ENCODE measurements at places on chromosomes 2 and 18.
A peak's percentile ranks its signal among the peaks of the same experiment; 100 is the strongest.

- no peak for DNase-seq
These were observed 123.1 kb downstream of the PRPF40A start for GRCh38 chr2:152594022-152594766.

DNA sequence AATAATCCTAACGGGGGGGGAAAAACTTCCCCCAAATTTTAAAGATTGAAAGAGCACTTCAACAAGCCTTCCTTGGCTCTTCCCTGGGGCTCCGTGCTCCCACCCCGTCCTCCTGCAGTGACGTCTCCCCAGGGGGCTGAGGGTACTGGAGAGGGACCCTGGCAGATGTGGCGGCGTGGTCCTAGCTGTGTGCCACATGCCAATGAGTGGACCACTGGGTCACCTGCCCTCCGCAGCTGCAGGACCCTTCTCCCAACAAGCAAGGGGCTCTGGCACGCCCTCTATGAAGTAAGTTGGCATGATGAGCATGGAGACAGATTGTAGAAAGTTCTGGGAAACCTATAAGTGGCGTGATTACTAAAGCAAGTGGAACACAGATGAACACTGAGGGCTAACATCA is 46.7 kb downstream of the PXDN start:
- DNase-seq = no peak

GRCh38 chr2:24111407-24111901 is 11.7 kb downstream of the PFN4 start:
- no peak for DNase-seq

DNA sequence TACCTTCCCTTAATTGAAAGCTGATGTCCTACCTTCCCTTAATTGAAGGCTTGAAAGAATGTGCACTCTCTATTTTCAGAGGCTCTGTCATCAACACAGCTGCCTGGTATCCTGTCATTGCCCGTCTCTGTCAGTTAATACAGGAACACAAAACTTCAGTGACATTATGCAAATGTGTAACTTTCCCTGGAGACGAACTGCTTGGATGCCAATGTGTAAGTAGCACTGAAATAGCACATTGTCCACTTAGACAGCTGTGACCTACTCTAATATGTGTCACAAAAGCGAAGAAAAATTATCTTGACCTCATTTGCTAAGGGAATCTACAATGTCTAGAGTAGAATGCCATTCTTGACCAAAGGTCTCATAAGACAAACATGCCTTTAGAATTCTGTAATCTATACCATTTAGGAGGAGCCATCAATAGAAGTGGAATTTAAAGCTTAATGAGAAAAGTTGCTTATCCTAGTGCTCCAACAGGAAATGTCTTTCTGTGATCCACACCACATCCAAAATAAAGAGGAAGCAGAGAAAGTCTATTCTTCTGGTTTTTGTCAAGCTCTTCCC is 138.1 kb downstream of the BARD1 start:
- DNase-seq = no peak

DNA sequence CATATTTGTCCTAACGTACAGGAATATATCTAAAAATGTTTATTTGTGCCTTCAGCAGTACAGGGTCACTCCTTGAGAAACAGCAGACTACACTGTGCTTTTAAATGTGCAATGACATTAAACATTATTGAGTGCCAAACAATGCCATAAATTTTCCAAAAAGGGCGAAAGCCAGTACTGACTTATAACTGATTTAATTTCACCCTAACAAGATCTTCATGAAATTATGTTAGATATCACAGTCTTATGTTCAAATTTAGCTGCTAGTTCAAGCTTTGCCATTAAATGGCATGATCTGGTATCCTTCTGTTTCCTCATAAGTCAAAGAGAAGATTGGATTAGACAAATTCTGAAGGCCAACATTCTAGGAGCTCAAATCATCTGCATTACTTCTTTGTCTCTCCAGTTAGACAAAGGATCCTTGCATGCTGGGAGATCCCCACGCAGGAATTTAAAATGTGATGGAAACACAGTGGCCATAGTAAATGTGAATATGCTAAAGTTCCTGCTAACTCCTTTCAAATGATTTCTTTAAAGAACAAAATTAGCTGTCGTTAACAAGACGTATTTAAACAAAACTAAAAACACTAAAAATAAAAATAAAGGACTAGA is 129.3 kb upstream of the STON1 start:
- DNase-seq = no peak

GRCh38 chr2:226828191-226828590 is 7.7 kb upstream of the RHBDD1 start:
- DNase-seq = no peak

DNA sequence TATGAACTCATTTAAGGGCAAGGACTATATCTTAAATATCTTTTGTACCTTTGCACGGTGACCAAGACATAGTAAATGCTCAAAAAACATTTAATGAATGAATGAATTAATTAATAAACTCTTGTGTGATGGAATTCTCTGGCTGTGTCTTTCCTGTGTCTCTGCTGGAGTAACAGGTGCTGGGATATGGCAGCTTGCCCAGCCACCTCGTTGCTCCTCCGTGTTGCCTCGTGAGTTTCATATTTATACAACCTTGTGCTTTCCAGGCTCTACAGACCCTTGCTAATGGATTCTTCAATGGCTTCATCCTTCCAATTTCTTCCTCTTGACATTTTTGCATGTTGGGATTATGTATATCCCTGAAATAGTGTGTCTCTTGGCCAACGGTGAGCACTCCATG is 30.4 kb downstream of the CTAGE1 start:
- DNase-seq = no peak

- no peak for DNase-seq
These were observed 207.7 kb downstream of the BCL2 start for GRCh38 chr18:63111671-63112402.

DNA sequence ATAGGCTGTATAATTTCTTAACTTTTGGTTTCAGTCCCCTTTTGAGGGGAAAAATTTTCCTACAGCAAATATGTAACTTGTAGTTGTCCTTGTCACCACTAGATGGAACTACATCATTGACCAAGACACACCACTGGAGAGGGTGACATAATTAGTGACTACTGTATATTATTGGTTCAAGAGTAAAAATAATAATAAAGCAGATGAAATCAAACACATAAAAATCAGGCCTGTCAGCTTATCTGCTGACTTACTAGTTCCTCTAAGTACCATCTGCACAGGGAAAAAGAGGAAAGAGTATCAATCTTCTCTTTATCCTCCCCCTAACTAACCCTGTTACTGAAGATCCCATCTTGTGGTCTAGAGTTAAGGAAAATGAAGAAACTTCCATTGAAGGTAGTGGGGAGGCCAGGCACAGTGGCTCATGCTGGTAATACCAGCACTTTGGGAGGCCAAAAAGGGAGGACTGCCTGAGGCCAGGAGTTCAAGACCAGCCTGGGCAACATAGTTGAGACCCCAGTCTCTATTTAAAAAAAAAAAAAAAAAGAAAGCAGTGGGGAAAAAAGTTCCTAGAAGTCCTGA is 29.6 kb upstream of the ENOSF1 start:
- DNase-seq = peak; percentile 45

- DNase-seq = no peak
These were observed 52.3 kb downstream of the DIS3L2 start for GRCh38 chr2:232013701-232014353.

GRCh38 chr2:52022006-52022405 is 990.1 kb upstream of the NRXN1 start:
- DNase-seq = no peak

Data from D721Med (cell line).